ENCODE measurements at places on chromosomes 7 and 10.

GRCh38 chr7:128380483-128381106 is 19.1 kb upstream of the PRRT4 start:
- no peak for DNase-seq

DNA sequence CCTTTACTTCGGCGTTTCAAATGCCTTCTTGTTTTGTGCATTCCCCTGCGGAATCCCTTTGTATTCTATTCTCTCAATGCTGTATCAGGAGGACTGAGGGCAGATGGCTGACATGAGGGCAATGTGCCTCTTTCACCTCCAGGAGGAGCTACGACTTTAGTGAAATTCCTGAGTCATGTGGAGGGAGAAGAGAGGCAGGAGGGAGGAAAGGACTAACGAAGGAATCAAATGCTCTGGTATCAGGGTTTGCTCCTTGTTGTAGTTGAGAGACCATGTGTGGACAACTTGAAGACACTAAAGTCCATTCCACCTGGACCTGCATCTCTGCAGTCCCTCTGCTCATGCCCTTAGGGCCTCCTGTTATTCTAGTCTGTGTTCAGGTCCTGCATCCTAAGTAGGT is 40.2 kb upstream of the PRSS58 start:
- peak; percentile 38 for DNase-seq

DNA sequence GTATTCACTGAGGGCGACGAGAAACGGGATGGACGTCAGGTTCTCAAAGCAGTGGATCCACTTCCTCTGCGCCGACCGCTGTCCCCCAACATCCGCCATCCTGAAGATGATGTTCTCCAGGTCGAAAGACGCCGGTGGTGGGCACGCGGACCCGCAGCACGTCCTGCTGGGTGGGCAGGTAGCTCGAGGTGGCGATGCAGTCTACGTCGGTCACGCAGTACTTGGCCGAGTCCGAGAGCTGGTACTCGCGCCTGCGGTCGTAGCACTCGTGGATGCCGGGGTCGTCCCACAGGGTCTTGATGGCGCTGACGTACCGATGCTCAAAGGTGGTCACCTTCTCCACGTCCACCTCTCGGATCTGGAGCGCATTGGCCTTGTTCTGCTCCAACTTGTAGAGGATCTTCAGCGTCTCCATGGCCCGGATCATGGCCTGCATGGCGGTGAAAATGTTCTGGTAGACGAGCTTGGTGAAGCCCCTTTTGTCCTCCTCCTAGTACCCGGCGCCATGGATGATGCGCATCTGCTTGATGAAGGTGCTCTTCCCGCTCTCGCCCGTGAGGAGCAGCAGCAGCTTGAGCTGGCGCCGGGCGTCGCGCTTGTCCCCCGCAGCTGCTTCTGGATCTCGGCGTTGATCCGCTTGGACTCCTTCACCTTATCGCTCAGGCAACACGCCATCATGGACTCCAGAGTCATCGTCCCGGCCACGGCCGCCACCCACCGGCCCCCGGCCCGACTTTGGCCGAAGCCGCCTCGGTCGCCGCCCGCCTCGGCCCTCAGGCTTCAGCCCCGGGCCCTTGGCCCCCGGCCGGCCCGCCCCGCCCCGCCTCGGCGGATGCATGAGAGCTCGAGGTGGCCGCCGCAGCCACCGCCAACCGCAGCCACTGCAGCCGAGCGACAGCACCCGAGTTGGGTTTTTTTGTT is 122.9 kb upstream of the KCTD7 start:
- no peak for DNase-seq

GRCh38 chr7:79176859-79177477 is 276.5 kb downstream of the MAGI2 start:
- DNase-seq = peak; percentile 55

DNA sequence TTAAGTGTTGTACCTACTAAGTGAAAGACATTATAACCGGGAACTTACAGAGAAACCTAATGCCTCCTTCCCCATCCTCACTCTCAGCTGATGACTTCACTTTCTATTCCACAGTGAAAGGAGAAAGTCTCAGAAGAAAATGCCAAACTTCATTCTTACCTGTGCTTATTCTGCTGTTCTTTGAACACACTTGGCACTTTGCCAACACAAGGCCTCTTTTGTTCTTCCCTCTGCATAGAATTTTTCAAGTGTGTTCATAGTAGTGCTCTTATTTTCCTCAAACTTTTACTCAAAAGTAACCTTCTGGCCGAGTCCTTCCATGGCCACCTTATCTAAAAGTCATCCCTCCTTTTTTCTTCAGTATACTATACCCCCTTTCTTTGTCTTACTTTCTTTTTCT is 59.4 kb upstream of the ETV1 start:
- DNase-seq = no peak
